ENCODE measurements at places on chromosomes 13 and 19.

GRCh38 chr13:75843074-75843473 is 206.9 kb downstream of the LMO7 start:
- DNase-seq, result no peak

- no peak for DNase-seq
Measured at GRCh38 chr13:100115693-100116254, 26.9 kb downstream of the PCCA start.

DNA sequence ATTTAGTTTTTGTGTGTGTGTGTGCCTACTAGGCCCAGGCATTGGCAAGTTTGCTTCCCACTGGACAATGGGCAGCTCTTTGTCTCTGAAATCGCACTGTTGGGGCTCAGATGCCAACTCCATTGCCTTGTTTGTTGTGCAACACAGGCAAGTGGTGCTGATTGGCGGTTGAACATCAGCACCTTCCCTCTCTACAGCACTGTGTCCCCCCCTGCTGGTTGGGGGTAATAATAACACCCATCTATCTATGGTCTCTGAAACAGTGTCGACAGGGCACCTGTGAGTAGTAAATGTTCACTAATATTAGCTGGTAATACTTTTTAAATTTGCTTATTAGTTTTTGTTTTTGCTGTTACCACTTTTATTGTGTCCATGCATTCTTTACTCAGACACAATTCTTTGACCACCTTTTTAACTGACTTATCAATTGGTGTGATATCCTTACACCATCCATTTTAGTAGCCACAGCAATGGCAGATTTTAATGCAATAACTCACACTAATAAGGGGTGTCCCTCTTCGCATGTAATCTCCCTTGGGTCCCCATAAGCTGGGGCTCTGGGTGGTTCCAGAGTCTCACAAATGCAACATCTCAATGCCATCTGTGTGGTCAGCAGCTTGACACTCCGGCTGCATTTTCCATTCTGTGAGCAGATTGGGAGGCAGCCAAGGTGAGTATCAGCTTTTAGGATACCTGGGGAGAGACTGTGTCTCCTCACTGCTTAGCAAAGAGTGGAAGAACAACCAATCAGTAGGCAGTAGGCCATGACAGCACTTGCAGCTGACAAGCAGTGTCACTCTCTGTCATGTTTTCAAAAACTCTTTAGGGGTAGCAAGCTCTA is 47.7 kb upstream of the UQCRFS1 start:
- DNase-seq, result no peak

DNA sequence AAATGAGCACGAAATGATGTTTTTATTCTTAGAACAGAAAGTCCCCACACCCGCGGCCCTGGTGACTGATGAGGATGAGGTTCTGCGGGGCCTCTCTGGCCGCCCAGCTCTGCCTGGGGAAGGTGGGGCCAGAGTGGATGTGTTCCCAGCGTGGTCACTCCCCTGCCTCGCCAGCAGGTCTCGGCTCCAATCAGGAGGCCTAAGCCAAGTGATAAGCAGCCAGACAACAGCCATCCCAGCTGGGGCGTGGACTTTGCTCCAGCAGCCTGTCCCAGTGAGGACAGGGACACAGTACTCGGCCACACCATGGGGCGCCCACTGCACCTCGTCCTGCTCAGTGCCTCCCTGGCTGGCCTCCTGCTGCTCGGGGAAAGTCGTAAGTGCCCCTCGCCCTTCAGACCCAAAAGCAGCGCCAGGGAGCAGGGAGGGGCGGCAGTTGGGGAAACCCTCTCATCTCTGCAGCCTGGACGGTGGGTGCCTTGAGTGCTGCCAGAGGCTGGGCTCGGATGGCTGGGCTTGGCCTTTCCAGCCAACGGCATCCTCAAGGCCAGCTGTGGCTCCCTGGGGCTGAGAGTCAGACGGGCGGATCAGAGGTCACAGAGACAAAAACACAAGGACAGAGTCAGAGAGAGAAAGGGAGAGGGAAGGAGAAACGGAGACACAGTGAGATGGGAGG is at the start of gene F10:
Gene F10 (plus strand): TSS at position 250 of the 676 bp plus-strand sequence. CDS start 57 bp downstream, at position 307.
- peak; percentile 87 for DNase-seq

- DNase-seq, result no peak
Measured at GRCh38 chr19:38650911-38651584, 3.6 kb downstream of the ACTN4 start.

- DNase-seq, result no peak
Measured at GRCh38 chr13:27405546-27406134, 18.8 kb upstream of the GTF3A start.

GRCh38 chr13:44373601-44374347 is at the start of gene SERP2:
Gene SERP2, plus strand, starts transcription at chr13:44373824. Its CDS starts 202 bp downstream, at chr13:44374026.
- DNase-seq, result no peak

- DNase-seq, result no peak
Measured at GRCh38 chr19:48746738-48747575, at the start of gene IZUMO1. Gene IZUMO1, minus strand, starts transcription at chr19:48746909. Its CDS starts 1,050 bp downstream, at chr19:48745859.

- no peak for DNase-seq
Measured at GRCh38 chr13:90545070-90545840, 802.2 kb upstream of the MIR17HG start.

GRCh38 chr19:21158523-21159135 is 16.8 kb downstream of the ZNF431 start:
- DNase-seq, result no peak

DNA sequence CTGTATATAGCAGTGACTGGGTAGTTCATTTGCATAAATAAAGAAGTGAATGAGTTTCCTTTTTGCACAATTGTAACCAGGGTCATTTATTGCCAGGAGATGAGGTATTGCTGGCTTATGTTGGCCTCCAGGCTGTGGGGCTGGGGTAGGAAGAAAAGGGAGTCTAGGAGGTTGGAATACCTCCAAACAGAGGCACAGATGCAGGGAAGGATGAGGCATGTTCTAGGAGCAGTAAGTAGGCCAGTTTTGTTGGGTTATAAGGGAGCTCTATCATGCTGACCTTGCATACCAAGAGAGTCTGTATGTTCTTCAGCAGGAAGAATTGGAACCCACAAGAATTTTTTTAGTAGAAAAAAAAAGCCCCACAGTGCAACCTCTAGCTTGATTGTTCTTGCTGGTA is 17.2 kb upstream of the CYSLTR2 start:
- no peak for DNase-seq

GRCh38 chr19:54168174-54168917 is 4.6 kb downstream of the TMC4 start:
- no peak for DNase-seq

DNA sequence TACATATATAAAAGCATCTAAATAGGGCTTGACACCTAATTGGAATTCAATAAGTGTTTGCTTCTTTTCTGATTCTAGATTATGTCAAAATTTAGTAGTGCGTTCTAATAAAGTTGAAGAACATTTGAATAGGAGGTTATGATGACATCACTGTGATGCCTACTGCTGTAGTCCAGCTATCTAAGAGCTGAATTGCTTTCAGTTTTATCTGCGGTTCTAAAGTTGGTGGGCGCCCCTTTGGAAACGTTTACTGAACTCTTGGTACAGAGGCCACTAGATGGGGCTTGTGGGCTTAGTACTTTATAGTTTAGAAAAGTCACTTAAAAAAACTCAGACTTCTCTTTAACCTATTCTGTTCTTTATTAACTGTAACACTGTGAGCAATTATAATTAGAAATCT is 776.9 kb downstream of the GPC5 start:
- DNase-seq, result no peak

GRCh38 chr13:27728271-27728670 is 64.0 kb upstream of the GSX1 start:
- no peak for DNase-seq

GRCh38 chr13:107835339-107836018 is 379.9 kb downstream of the LIG4 start:
- DNase-seq, result no peak

DNA sequence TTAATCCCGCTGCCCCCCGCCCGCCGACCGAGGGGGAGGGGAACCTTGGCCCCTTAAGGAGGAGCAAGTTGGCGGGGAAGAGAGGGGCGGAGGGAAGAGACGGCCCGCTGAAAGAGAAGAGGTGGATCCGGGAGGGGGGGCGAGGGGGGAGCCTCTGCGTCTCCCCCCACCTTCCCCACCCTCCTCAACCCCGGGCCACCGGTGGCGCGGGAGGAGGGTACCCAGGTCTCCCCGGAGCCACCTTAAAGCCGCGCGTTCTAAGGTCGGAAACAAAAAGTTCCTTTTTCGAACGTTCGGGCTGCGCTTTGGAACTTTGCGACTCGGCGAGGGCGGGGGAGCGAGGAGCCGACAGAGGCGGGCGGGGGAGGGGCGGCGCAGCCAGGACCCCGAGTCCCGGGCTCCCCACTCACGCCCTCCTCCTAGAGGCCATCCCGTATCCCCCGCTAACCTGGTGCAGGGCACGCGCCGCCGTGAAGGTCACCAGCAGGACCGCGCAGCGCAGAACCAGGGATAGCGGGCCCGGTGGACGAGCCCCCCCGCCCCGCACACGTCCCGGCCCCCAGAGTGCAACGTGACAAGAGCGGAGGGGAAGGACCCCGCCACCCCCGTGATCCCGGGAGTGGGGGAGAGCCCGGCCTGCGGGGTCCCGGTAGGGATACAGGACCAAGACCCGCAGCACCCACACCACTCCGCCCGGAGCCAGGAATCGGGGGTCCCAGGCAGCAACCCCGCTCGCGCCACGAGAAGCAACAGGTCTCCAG is 659 bp downstream of the ERF start:
- no peak for DNase-seq

- DNase-seq, result no peak
Measured at GRCh38 chr13:71624653-71625600, 242.1 kb downstream of the DACH1 start.

DNA sequence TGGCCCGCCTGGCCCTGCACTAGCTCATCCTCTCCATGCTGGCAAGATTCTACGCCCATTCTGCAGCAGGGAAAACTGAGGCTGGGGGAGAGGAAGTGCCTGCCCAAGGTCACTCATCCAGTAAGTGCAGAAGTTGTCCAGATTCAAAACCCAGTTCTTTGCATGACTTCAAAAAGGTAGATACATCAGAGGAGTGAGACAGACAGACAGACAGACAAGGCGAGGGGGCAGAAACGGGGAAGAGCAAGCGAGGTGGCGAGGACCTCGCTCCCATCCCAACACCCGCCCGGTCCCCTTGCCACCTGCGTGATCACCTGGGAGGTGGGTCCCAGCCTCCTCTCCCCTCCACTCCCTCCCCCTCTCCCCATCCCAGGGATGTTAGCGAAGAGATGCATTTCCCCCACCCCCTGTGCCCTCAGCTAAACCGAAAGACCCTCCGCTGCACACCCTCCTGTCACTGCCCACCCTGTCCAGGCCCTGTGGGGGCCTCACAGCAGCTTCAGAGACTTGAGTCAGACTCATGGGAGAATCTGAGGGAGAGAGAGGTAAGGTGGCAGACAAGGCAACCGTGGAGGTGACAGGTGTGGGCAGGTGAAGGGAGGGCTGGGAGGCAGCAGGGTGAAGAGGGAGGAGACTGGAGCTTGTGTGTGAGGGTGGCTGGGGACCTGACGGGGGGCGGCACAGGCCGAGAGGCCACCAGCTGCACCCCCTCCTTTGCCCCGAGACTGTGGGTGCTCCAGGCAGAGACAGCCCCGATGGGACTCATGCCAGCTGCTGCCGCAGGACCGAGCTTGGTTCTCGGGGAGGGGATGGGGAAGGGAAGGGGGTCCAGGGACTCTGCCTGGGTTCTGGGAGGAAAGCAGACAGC is 18.9 kb downstream of the LRRC4B start:
- no peak for DNase-seq

GRCh38 chr19:51093510-51094345 is 11.0 kb upstream of the KLK14 start:
- DNase-seq, result no peak

- DNase-seq, result no peak
Measured at GRCh38 chr19:46296722-46297461, at the start of gene HIF3A. Gene HIF3A, plus strand, starts transcription at chr19:46297042. Its CDS starts 35 bp downstream, at chr19:46297077.

DNA sequence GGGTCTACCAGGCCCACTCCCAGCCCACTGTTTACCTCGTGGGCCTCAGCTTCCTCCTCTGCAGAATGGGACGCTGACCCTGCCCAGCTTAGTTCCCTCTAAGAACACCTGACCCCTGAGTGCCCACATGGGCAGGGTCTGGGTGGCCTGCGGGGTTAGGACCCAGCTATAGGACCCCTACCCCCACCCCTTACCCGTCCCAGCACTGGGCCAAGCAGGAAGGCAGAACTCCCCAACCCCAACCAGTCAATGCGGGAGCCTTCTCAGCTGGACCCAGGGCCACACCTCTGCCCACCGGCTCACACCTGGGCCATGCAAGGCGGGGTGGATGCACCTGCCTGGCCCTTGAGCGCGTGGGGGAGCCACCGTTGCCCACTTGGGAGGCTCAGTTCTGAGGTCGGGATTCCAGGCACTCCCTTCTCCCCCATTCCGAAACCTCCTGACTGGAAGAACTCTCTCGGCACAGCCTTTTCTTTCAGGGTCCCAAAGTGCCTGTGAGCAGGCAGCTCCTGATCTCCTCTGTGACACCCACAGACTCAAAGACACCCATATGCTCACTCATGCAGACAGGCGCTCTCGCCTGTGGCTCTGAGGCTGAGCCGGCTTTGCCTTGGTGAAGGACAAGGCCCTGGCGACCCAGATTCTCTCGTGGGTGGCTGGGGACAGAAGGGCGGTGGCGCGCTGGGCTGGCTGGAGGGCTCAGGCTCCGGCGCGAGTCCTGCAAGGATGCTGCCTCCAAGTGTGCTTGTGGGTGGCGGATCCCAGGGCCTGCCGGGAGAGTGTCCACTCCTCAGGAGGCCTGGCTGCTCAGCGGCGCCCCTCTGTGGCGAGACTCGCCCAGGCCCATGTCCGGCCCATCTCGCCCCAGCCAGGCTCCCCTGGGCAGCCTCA is 27.9 kb upstream of the PARP4 start:
- DNase-seq, result no peak

- DNase-seq, result no peak
Measured at GRCh38 chr19:41144403-41144802, 30.2 kb downstream of the CYP2F1 start.

DNA sequence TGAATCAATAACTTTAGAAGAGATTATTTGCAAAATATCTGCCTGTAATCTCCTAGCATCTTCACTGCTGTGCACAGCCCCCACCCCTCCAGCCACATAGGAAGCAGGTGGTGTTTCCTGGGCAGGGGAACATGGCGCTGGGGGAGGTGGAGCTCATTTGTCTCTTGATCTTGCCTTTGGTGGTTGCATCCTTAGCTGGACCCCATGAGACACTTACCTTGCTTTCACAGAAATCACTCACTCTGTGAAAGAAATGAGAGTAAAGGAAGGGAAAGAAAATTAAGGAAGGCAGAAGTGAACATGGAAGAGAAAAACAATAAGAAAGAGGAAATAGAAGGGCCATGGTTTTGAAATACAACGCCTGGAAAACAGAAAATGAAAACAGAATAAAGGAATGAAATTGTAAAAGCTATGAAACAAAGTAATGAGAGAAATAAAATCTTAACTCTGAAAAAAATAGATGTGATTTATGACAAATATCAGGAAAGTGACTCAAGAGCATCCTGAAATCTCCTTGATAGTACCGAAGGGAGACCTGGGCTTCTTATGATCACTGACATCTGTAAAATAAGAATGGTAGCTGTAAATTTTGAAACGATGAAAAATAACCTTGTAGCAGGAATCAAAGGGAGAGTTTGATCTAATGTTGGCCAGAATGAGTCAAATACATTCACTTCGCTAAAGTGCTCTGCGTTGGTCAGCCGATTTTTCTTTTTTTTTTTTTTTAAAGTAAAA is 17.2 kb upstream of the RNASEH2B start:
- no peak for DNase-seq

- DNase-seq, result no peak
Measured at GRCh38 chr19:14471436-14472187, 3.5 kb downstream of the PTGER1 start.

- no peak for DNase-seq
Measured at GRCh38 chr13:46803586-46803985, 6.6 kb upstream of the ESD start.
